ENCODE measurements at places on chromosomes 4 and X.

- DNase-seq = no peak
Measured at GRCh38 chrX:107742700-107743191, 32.8 kb downstream of the TSC22D3 start.

- peak; percentile 2 for DNase-seq
Measured at GRCh38 chrX:70755850-70756249, 152.7 kb downstream of the TEX11 start.

DNA sequence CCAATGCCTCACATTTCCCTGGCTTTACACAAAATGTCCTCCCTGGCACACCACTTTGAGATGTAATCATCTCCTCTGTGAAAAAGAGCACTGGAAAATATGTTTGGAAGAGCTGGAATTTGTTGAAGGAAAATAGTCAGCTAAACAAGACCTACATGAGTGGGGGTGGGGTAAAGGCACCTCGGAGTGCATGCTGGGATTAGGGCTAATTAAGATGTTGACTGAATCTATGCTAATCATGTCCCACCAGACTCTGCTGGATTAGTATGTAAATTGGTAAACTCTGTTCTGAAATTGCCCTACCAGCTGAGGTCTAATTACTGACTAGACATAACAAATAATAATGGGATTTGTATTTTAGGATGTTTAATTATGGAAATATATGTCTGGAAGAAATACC lies 46.8 kb upstream of the MID1 start:
- DNase-seq = no peak

DNA sequence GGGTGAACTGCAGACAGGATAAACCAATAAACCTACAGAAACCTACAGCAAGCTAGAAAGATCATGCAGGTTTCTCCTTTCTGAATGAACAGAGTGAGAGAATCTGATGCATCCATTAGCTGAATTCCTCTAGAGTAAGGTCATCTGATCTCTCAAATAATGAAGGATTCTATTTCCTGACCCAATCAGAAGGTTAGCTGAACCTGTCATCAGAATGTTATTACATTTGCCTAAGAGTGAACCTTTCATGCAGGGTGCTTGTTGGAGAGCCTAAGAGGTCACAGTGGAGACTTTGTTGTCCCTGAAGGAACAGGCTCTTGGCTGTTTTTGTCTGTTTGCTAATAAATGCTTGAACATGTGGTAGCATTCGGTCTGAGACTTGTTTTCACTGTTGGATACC lies 24.0 kb downstream of the MEPE start:
- no peak for DNase-seq

- DNase-seq = no peak
Measured at GRCh38 chr4:153773236-153773690, 13.4 kb upstream of the RNF175 start.

DNA sequence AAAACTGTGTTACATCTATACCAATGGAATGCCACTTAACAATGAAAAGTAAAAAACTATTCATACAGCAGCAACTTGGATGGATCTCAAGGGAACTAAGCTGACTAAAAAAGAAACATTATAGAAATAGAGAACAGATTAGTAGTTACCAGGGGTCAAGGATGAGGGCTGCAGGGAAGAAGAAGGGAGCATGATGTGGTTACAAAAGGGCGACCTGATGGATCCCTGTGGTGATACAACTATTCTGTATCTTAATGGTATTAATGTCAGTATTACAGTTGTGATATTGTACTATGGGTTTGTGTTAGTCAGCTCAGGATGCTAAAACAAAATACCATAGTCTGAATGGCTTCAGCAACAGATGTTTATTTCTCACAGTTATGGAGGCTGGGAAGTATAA lies 190.7 kb downstream of the ZNF674 start:
- no peak for DNase-seq

DNA sequence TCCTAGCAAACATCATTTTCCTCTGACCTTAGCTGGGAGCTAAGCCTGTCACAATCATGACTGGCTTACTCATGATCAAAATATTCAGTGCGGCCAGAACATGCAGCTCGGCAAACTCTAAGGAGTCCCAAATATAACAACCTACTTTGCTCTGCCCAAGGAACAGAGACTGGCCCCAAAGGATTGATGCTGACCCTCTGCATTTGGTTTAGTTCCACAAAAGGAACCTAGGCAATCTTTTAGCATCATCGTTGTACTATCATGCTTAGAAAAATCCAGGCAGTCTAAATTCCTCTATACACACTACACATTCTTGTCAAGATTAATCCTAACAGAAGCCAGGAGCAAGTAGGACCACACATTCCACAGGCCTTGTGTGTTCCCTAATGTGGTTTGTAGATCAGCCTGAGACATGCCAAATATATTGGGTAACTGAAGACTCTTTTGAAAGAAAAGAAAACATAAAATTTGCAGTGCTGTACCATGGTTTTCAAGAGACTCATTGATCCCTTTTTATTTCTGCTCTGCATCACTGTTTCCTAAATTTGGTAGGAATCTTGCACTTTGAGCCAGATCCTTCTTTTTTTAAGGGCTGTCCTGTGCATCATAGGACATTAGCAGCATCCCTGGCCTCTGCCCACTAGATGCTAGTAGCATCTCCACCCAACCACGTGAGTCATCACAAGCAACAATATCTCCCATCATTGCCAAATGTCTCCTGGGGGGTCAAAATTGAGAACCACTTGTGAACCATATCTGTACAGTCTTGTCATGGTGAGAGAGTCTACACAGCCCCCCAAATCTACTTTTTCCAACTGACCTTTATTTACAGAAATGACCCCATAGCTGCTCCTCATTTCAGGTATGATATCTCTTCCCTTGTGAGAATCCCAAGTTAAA lies 17.6 kb upstream of the CC2D2A start:
- no peak for DNase-seq

- no peak for DNase-seq
Measured at GRCh38 chrX:64805683-64806082, 170.6 kb downstream of the ZC4H2 start.

DNA sequence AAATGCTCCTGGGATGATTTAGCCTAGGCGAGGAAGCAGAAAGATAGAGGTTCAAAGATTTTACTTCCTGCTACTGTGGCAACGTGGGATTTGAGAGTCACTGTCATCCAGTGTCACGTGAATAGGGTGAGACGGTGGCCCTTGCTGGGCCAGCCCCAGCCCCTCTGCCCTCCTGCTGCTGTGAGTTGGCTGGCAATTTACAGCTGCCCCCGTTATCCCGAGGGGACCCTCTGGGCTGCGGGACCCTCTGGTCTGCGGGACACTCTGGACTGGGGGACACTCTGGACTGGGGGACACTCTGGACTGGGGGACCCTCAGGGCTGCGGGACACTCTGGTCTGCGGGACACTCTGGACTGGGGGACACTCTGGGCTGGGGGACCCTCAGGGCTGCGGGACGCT lies 765.4 kb downstream of the TRIML1 start:
- no peak for DNase-seq

GRCh38 chr4:20017070-20017776 lies 234.5 kb upstream of the SLIT2 start:
- no peak for DNase-seq

DNA sequence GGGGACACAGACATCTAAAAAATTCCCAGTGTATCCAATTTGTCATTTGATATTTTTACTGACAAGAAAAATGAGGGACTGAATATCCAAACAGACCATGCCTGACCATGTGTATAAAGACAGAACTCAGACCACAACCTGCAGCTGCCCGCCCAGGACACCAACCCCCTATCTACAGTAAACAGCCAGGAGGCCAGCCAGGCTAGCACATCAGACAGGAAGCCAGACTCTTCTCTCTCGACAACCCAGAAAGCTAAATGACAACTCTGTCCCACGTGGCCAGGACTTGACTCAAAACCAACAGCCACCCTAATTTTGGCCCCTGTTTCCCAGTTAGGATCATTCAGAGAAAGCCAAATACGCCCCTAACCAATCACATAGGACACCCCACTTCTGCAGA lies 15.1 kb downstream of the AFAP1 start:
- DNase-seq = no peak

GRCh38 chrX:40617566-40617965 lies 5.7 kb upstream of the MPC1L start:
- DNase-seq = no peak

GRCh38 chr4:189497996-189498395 lies 442.7 kb upstream of the FRG1 start:
- DNase-seq = no peak

GRCh38 chr4:38859501-38859900 lies 2.9 kb upstream of the TLR6 start:
- DNase-seq = no peak

GRCh38 chrX:41538707-41539106 lies 91.6 kb downstream of the NYX start:
- DNase-seq = no peak

DNA sequence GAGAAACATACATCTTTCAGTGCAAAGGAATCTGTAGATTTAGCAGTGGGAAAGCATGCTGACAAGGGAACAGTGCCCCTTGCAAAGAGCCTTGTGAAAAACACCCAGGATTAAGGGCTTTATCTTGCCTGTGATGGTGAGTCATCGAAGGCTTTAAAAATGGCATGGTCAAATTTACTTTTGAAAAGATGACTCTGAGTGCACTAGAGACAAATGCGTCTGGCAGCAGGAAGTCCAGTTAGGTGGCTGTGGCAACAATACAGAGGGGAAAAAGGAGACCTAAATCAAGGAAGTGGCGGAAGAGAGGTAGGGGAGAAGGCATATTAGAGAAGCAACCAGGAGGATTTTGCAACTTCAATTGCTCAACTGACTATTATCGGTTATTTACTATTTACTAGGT lies 472.6 kb upstream of the CPEB2 start:
- DNase-seq = no peak

- DNase-seq = no peak
Measured at GRCh38 chr4:144495944-144496343, 150.0 kb upstream of the HHIP start.

DNA sequence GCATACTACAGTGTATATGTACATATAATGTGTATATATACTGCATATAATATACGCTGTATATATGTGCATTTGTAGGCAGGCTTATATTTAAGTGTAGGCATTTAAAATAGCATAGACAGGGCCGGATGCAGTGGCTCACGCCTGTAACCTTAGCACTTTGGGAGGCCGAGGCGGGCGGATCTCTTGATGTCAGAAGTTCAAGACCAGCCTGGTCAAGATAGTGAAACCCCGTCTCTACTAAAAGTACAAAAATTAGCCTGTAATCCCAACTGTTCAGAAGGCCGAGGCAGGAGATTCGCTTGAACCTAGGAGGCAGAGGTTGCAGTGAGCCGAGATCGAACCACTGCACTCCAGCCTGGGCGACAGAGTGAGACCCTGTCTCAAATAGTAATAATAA lies 78.4 kb downstream of the JAKMIP1 start:
- DNase-seq = no peak

DNA sequence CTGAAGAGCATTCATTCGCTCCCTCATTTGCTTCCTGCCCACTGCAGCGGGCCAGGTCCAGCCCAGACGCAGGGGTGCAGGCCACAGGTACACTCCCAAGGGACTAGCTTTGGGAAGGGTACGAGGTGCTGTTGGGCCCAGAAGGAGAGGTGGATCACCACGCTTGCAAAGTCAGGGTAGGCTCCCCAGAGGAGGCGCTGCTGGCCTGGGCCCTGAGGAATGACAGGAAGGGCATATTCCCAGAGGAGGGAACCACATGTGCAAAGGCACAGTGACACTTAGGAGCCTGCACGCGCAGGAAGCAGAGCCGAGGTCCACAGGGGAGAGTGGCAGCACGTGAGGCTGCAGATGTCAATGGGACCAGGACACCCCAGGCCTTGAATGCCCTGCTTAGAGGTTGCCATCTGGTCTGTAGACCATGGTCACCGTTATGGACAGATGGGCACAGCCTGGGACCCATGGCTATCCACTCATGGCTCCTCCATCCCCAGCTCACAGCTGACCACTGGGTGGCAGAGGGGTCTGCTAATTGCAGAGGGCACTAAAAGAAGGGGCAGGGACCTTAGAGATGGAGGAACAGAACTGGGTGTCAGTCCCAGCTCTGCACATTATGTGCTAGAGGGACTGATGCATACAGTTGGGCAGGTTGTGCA lies 7.9 kb downstream of the HTRA3 start:
- no peak for DNase-seq

DNA sequence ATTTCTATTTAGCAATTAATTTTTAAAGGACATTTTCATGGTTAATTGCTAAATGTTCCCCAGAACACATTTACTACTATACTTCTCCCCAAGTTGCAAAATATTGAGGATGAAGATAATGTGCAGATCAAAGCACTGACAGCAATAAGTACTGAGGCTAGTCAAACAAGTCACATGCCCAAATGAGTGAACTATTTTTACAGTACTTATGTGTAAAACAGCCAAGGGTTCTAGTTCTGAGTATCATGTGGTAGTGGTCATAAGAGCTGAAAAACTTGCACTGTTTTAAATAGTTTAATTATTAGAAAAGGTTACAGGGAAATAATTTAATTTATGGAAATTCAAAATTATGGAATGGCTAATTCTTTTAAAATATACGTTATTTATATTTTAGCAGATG lies 3.8 kb downstream of the GALNTL6 start:
- no peak for DNase-seq

DNA sequence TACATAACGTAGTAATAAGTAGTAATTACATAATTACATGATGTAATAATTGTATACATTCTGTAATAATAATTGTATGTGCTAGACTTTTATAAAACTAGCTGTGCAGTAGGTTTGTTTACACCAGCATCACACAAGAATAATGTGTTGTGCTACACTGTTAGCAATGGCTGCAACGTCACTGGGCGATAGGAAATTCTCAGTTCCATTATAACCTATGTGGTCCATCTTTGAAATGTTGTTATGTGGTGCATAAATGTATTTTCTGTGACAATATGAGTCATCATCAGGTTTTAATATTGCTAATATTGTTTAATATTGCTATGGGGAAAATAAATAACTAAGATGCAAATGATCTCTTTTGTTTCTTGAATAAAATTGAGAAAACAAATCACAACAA lies 46.0 kb upstream of the ATP8A1 start:
- DNase-seq = no peak

GRCh38 chr4:64613046-64613445 lies 203.8 kb upstream of the TECRL start:
- no peak for DNase-seq

GRCh38 chr4:37689353-37690095 lies 3.3 kb upstream of the RELL1 start:
- no peak for DNase-seq

DNA sequence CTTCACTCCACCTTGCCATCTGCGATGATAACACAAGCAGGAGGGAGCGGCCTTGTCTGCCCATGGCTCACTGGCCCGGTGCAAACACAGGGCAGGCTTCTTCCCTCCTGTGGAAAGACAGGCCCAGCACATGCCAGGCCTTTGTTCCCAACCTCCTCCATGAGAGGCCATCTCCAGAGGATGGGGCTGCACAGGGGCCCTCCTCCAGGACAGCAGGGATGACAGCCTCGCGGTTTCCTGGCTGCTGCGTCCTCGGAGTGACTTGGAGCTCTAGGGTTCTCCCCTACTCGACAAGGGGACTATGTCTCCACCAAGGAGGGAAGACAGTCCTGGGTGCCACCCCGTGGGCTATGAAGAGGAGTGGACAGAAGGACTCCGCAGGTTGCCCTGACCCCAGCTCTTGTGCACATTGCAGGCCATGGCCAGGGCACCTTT lies 21.8 kb downstream of the RNF212 start:
- DNase-seq = no peak

GRCh38 chr4:76821641-76822040 lies 76.3 kb downstream of the SOWAHB start:
- DNase-seq = no peak

- DNase-seq = no peak
Measured at GRCh38 chr4:54719378-54719777, 61.6 kb downstream of the KIT start.
